ENCODE measurements at places on chromosomes 7 and 10.

- no peak for DNase-seq
Measured at GRCh38 chr7:70458745-70459144, 673.2 kb upstream of the GALNT17 start.

GRCh38 chr10:112375721-112376395 is 1.9 kb downstream of the ACSL5 start:
- peak; percentile 69 for DNase-seq

- no peak for DNase-seq
Measured at GRCh38 chr7:114102131-114102530, 183.3 kb upstream of the PPP1R3A start.

DNA sequence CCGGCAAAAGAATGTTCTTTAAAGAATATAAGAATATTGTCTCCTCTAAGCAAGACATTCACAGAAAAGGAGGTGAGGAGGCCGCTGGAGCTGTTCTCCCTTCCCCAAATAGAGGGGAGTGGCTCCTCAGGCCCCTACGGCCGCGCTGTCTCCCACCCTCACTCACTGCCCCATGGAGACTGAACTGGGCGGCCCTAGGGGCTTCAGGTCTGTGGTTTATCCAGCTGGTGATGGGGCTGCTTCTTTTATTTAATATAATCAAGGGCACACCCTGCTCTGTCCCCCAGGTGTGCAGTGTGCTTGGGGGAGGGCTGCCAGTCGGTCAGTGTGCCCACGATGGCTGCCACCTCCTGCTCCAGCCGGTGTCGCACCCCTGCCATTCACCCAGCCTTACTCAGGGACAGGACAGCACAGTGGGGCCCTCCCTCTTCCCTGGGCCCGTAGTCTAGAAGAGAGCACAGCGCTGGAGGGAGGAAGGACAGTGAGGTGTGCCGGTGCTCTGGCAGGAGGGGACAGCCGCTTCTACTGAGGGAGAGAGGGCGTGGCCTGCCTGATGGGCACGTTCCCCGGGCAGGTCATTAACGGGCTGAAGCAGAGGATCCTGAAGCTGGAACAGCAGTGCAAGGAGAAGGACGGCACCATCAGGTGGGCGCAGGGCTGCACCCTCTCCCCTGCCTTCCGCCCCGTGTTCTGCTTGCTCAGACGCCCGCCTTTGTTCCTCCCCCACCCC is 23.4 kb downstream of the IQCE start:
- no peak for DNase-seq

- no peak for DNase-seq
Measured at GRCh38 chr7:84144935-84145334, 49.7 kb downstream of the SEMA3A start.

- DNase-seq, result no peak
Measured at GRCh38 chr10:63455507-63455906, 10.3 kb downstream of the JMJD1C start.

DNA sequence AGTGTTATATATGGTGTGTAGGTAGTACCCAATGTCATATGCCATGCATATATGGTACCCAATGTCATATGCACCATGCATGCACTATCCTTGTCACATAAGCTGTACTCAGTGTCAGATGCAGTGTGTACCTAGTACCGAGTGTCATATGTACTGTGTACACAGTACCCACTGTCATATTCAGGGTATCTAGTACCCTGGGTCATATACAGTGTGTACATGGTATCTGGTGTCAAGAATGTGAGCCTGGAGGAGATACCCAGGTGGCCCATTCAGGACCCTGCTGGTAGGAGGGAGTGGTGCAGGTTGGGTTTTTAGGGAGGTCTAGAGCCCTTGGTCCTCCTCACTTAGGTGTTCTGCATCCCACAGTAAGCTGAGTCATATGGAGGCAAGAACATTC is 1.8 kb downstream of the ZMYND11 start:
- DNase-seq, result peak; percentile 57

DNA sequence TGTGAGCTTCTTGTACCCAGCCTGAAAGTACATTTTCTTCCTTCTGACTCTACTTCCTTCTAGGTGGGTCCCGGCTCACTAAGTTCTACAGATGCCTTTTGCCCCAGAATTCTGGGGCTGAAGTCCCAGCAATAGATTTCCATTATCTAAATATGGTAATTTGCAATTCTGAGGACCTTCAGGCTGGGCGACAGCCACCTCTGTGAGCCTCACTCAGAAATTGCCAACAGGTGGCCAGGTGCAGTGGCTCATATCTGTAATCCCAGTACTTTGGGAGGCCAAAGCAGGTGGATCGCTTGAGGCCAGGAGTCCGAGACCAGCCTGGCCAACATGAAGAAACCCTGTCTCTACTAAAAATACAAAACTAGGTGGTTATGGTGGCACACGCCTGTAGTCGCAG is 23.7 kb downstream of the CREM start:
- DNase-seq, result no peak

- no peak for DNase-seq
Measured at GRCh38 chr10:112535531-112535951, 88.5 kb downstream of the VTI1A start.

DNA sequence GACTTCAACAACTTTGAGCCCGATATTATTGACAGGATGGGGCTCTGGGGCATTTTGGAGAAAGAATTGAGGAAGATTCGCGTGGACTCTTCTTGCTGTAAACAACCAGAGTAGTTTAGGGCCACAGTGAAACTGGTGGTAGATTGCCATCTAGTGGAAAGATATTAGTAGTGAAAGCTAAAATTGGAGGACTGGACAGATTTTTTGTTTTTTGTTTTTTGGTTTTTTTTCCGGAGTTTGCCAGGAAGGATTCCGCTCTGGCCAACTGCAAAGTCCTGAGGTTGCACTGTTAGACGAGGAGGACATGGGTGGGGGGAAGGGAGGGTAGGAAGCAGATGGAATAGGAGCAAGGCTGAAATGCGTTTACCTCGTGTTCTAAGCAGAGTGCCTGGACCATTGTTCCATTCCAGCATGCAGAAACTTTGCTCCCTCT is 11.7 kb downstream of the NOBOX start:
- DNase-seq, result peak; percentile 70

GRCh38 chr7:109178342-109178741 is 608.7 kb downstream of the DNAJB9 start:
- no peak for DNase-seq

DNA sequence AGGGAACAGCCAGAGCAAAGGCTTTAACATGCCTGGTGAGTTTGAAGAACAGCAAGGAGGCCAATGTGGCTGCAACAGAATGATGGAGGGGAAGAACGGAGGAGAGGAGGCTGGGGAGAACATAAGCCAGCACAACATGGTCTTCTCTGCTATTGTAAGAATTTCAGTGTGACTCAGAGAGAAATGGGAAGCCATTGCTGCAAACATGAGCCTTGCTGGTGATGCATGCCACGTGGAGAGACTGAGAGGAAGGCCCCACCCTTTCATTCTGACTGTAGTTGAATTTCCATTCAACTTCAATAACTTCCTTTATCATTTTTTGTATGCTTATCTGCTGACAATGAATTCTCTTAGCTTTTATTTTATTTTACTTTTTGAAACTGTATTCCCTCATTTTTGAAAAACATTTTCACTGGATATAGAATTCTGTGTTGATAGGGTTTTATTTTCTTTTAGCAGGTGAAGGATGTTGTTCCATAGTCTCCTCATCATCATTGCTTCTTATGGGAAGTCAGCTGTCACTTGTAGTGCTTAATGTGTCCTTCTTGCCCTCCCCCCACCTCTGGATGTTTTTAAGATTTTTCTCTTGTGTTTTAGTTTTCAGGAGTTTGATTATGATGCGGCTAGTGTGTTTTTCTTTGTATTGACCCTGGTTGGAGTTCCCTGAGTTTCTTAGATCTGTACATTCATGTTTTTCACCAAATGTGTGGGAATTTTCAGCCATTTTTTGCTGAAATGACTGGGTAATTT is 46.4 kb upstream of the LEP start:
- no peak for DNase-seq

DNA sequence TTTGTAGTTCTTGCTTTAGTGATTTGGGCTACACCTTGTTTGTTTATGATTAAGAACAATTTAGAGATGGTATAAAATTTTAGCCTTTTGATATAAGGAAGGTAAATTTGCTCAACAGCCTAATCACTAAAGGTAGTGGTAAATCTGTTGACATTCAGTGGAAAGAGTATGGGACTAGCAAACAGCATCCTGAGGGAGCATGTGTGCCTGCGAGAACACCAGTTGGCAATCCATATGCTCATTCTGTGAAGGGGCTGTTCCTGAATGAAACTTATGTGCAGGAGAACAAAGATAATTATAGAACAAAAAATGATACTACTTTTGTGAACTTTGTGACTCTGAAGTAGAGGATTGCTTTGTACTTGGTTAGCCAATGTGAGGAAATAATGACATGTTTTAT is 44.0 kb downstream of the CAPZA2 start:
- DNase-seq, result no peak

DNA sequence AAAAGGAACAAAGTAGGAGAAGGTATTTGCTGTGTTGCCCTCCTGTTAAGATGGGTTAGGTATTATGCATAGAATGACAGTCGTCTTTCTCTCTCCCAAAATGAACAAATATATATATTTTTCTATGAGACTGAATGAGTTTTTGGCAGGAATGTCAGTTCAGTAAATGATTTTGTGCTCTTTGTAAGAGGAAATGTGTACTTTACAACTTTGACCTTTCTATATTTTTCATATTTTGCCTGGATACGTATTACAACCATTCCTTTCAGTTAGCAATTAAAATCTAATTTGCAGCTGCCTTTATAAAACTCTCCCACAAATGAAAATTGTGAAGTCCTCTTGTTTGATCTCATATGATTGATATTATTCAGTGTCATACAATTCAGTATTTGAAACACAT is 336.6 kb upstream of the MEOX2 start:
- DNase-seq, result no peak

DNA sequence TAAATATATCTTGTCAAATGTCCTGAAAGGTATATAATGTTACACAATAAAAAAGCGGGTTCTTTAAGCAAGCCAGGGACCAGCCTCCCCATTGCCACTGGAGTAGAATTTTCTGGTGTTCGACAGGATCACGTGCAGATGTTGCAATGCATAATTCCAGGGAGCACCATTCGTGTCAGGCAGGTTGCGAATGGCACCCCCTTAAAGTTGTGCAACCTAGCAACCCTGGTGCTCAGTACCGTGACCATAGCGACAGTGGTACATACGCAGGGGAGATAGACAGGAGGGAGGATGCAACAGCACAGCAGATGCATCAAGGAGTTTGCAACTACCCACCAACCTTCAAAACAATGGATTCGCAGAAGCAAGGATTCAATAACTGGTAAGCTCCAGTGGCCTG is 6.6 kb upstream of the BMPR1A start:
- no peak for DNase-seq

DNA sequence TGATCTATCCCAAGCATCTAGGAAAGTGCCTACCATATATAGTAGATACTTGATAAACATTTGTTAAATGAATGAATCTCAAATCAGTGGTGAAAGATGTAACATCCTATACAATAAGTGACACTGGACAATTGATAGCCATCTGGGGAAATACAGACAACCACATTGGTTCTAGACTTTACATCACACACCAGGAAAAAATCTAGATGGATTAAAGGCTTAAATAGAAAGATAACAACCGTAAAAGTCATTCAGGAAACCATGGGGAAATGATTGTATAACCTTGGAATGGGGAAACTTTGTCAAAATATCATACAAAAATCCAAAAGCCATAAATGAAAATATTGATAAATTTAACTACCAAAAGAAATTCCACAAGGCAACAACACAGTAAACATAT is 7.0 kb upstream of the GARIN1A start:
- DNase-seq, result no peak

- DNase-seq, result no peak
Measured at GRCh38 chr7:135584362-135585353, 26.9 kb downstream of the NUP205 start.

GRCh38 chr7:50626286-50626685 is 61.1 kb upstream of the DDC start:
- no peak for DNase-seq
